CD4-positive, alpha-beta T cell (primary cell): ENCODE measurements at places on chromosomes 5 and 9. TPM values are rescaled to one million over a fixed set of nuclear protein-coding genes. Genes with fewer than 3 reads are reported as not detected.

DNA sequence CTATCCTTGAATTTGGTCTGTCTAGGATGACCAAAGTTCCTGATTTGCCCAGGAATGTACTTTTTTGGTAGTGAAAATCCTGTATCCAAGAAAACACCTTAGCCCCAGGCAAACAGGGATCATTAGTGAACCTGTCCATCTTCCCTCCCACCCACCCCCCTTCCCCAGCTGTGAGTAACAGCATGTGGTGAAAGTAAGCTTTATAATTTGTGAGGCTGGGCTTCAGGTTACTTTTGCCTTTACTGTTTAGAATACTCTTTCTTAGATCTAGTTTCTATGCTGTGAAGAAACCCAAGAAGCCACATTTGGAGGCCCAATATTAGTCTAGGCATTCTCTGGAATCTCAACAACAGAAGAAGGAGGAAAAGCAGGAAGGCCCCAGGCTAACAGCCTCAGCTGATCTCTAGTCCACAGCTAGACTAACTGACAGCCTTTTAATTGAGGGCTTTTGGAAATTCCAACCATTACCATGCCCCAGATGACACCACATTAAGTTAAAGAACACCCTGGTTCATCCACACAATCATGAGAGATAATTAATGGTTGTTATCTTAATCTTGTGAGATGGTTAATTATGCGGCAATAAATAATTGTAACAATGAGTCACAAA is 703.0 kb upstream of the NUDT12 start:
- no peak for DNase-seq

DNA sequence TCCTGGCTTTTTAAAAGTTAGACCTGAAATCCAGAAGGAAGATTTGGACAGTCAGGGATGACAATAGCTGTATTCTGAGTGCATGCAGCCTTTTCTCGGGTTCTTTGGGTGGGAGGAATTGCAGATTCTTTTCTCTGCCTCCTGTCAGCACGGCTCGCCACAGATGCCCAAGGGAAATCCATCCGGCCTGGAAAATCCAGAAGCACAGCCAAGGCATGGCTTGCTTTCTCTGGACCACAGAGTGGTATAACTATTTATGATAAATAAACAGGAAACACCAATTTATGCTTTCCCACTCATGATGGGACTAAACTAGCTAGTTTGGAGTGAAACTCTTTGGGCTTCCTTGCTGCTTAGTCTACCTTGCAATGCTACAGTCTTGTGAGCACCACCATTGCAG is 59.1 kb downstream of the C9orf152 start:
- DNase-seq: no peak

DNA sequence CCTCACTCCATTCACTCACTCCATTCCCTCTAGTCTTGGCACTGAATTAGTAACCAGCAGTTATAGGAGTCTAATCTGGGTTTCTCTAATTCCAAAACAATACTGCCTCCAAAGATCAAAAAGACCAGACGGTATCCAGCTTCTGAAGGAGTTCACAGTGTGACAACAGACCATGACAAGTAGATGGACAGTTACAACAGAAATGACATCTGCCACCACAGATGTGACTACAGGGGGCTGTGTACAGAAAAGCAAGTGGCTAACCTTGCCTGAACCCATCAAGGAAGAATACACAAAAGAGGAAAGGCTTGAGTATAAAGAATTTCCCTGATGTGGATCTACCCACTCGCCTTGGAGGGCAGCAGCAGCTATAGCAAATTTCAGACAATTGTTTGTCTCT is 112.4 kb downstream of the ACTL7B start:
- no peak for DNase-seq

- DNase-seq: no peak
Measured at GRCh38 chr9:96417661-96418082, 498 bp downstream of the ZNF367 start.

- no peak for DNase-seq
Measured at GRCh38 chr5:76821136-76821535, 2.3 kb downstream of the F2RL1 start.

GRCh38 chr9:79686381-79687130 is 114.8 kb downstream of the TLE4 start:
- DNase-seq: no peak

DNA sequence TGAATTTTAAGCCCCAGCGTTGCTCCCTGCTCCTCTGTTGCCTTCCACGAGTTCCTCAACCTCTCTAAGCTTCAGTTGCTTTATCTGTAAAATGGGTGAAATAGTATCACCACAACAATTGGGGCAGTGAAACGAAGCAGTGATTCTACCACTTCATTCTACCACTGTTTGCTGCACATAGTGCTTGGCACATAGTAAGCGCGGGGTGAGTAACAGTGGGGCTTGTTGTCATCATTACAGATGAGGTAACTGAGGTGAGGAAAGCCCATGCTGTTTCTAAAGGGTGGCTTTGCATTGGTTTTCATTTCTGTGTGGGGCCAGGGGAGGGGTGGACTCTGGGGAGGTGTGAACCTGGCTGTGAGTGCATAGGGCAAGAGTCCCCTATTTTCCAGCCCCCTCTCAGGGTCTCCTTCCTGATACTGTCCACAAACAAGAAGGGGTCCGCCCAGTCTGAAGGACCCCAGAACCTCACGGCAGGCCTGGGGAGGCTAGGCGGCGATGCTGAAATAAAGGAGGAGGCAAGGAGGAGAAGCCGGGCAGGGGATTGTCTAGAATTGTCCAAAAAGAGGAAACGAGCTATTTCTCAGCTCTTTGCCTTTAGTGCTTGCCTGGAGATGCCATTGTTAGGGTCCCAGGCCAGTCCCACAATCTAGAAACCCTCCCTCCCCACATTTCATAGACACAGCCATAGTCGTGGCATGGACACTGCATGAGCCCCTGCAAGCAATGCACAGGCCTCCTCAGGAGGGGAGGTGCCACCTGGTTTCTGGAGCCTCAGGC is 65.6 kb downstream of the IL6ST start:
- DNase-seq: no peak

PCDHB8 gene
- total RNA-seq: not detected

GFRA3 gene
- not detected for total RNA-seq
